ENCODE measurements at places on chromosomes 3 and 15. TPM values are rescaled to one million over a fixed set of nuclear protein-coding genes. Genes with fewer than 3 reads are reported as not detected.

GRCh38 chr3:64548200-64548889, 139.5 kb downstream of the ADAMTS9 start:
- no peak for DNase-seq

Gene STAB1
- not detected for total RNA-seq

Gene ALDH1L1
- 0.23 TPM for total RNA-seq

Gene KCNMB3
- total RNA-seq = 0.26 TPM

DNA sequence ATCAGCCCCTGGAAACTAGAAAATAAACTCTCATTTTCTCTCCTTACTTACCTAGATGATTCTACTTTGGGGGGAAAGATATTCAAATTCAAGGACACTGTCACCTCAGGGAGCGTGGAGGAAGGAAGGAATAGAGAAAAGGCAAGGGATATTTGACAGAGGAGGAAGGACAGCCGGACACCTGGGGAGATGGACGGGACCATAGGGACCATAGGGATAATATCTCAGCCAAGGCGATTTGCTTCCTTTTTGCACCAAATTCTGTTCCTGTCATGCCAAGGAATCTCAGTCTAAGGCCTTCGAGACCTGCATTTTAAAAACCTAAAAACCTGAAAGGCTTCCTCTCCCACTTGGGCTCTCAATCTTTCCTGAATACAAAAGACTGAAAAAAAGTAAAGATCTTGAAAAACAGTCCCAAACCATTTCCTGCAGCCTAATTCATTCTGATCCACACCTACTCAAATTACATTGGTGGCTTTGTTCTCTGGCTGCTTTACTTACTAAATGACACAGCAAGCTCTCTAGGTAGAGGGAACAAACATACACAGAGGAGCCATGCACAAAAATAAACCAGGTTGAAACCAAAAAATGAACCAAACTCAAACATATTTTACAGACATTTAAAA, 73.9 kb upstream of the SLC24A5 start:
- no peak for DNase-seq

GRCh38 chr15:31552482-31553099, 226.0 kb downstream of the KLF13 start:
- no peak for DNase-seq

GRCh38 chr15:100651253-100651652, 48.9 kb downstream of the ASB7 start:
- peak; percentile 39 for DNase-seq

Gene LMAN1L
- not detected for total RNA-seq

GRCh38 chr3:121443456-121443855, 102.3 kb downstream of the POLQ start:
- no peak for DNase-seq

- DNase-seq = no peak
These were observed 27.5 kb upstream of the CA12 start for GRCh38 chr15:63409179-63409578.

Gene MEX3B
- 4.6 TPM for total RNA-seq

Gene EXD1
- total RNA-seq = not detected

DNA sequence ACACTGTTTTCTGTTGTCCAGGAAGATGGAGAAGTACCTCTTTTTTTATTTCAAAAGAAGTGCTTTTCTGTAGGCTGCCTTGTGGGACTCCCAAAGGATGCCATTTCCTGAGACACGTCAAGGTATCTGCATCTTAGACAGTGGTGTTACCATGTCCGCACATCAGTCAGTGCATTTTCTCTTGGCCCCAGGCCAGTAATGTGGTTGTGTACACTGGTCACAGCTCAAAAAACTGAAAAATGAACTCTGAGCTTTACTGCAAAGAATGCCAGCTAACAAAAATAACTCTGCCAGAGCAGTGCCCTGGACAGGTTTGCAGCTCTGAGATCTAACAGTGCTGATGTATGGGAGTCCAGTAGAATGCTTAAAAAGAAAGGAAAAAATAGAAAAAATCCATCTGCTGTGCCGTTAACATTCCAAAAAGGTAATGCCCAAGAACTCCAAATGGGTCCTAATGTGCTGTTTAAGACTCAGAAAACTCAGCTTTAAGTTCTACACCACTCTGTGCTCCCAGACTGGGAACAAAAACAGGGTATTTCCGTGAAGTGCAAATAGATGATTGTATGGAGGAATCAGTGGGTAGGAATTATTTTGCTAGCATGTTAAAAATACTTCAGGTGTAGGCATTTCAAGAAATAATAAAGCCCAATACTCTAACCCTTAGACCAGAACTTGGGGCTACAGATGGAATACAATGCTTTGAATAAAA, 315.9 kb downstream of the FEZF2 start:
- no peak for DNase-seq

- DNase-seq = no peak
These were observed 36.0 kb downstream of the XYLB start for GRCh38 chr3:38382506-38383080.

DNA sequence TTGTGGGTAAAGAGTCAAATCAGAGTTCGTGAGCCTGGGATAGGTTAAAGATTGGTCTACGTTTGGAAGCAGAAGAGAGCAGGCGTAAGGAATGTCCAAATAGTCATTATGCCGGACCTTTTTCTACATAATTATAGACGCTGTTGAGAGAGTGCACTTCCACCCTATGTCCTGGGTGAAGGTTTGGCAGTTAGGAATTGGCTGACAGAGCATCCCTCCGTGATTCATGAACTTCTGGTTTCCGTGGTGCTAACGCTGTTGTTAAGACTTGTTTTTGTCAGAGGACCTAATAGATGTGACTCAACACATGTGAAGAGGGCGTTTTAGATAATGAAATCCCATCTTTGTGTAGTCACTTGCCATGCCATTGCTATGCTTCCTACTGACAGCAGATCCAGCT, 1.1 kb downstream of the EAF1 start:
- DNase-seq = peak; percentile 88

GRCh38 chr15:84861781-84862180, 22.7 kb upstream of the SLC28A1 start:
- DNase-seq = no peak

GRCh38 chr3:35773417-35773816, 134.1 kb downstream of the ARPP21 start:
- DNase-seq = no peak

DNA sequence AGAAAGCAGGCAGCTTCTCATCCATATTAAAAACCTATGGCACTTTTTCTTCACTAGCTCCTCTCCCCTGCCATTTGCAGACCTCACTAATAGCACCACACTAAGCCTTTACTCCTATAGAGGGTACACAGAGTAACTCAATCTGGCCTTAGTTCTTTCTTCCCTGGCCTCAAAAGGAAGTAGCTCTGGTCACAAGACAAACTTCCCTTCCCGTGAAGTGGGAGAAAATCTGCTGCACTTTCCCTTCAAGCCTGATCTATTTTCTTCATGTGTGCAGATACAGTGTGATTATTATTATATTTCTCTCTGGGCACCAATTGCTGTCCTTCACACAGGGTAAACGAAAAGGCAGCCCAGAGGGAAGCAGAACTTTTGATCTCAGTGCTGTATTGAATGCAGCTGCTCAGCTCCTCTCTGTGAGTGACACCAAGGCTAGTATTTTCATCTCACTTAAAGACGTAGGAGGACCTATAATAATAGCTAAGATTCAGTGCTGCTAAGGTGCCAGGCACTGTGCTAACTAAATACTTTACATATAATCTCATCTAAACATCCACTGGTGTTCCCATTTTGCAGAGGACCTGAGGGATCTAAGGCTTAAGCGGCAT, 61.9 kb upstream of the RASGRP1 start:
- no peak for DNase-seq

Gene C3orf49
- total RNA-seq = not detected

Gene PTPRG
- 35.6 TPM for total RNA-seq

DNA sequence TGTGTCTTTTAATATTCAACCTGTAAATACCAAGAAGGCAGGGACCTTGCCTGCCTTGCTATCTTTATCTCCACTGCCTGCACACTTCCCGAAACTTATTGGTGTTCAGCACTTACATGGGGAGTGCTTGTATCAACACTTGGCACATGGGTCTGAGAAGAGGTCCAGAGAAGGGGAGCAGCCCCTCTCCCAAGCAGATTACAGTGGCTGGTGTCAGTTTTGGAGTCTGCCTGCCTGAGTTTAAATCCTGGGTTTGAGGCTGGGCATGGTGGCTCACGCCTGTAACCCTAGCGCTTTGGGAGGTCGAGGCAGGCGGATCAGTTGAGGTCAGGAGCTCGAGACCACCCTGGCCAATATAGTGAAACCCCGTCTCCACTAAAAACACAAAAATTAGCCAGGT, 20.3 kb downstream of the MESD start:
- no peak for DNase-seq

GRCh38 chr3:155805204-155805801, 775 bp downstream of the C3orf33 start:
- no peak for DNase-seq

Gene THPO
- not detected for total RNA-seq

Gene ZKSCAN7
- 0.88 TPM for total RNA-seq

Gene SAMMSON
- total RNA-seq = not detected

Gene TEX55
- not detected for total RNA-seq

- no peak for DNase-seq
These were observed 552.2 kb upstream of the SUCLG2 start for GRCh38 chr3:68206524-68207117.

- no peak for DNase-seq
These were observed 246.4 kb upstream of the TLE3 start for GRCh38 chr15:70343961-70344621.

Gene POU1F1
- not detected for total RNA-seq

Gene SEC62
- 126 TPM for total RNA-seq

- no peak for DNase-seq
These were observed 617.6 kb downstream of the FHIT start for GRCh38 chr3:60633644-60634043.

Gene GPR62
- total RNA-seq = not detected

DNA sequence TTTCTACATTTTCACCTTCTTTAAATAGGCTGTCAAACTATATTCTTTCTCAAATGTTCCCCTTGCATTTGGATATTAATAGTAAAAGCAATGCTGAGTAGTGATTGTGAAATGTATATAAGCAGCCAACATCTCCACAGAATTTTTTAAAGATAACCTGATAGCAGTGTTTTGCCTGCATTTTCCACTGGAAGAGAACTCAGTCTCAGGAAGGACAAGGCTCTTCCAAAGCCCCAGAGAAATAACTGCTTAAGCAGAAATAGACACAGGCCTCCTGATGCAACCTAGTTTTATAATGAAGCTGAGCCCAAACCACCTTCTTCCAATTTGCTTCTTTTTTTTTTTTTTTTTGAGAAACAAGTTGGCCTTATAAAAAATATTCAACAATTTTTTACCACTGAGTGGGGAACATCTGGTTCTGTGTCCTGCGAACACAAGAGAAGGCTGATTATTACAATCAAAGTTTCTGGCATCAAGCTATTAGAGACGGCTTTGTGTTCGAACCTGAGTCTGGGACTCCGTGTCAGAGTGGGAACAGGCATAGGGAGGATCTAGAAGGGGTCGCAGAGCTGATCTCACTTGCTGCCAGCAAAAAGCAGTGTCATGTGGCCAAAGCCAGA, 332.5 kb upstream of the TBL1XR1 start:
- no peak for DNase-seq

- no peak for DNase-seq
These were observed 495.5 kb upstream of the CFAP20DC start for GRCh38 chr3:59545374-59545773.

GRCh38 chr15:38263996-38264395, 11.4 kb downstream of the SPRED1 start:
- no peak for DNase-seq

- no peak for DNase-seq
These were observed 55.4 kb downstream of the PDZRN3 start for GRCh38 chr3:73569246-73569760.

- no peak for DNase-seq
These were observed 181.0 kb downstream of the VPS13C start for GRCh38 chr15:61879219-61879618.

DNA sequence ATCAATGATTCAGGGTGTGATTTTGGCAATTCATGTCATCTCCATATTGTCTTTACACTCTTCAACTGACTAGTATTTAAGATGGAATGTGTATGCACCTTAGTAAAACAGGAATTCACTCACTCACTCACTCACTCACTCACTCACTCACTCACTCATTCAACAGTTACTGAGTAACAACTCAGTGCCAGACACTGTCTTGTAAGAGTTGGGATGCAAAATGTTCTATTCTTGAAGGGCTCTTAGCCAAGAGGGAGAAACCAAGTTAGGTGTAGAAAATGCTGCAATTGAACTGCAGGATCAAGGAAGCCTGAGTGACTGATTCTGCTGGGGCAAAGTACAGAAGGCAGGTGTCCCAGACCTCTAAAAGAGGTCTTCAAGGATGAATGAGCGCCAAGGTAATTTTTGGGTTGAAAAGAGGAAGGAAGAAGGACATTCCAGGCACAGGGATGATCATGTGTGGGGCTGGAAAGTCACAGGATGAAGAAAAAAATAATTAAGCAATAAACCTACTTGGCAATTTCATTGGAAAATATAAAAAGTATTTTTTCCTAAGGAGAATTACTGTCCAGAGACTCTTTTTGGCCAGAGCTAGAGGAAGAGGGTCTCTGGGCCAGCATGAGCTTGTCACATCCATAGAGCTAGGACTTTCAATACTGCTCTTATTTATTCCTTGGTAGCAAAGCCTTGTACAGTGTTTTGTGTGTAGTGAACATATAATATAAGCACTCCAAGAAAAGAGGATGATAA, 58.9 kb upstream of the ETV5 start:
- DNase-seq = no peak

DNA sequence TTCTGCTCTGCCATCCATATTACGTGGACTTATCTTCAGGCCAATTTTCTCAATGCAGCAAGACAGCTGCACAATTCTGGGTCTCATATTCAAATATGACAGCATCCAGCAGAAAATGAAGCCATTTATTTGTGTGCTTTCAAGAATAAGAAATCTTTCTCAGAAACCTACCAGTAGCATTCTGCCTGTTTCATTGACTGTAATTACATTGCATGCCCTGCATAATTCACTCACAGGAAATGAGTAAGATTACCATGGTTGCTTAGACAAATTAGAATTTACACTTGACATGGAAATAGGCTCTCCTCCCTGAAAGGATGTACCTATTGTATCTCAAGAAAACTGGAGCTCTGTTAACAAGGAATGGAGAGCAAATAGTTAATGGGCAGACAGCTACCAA, 346.6 kb upstream of the DCBLD2 start:
- DNase-seq = no peak

- DNase-seq = no peak
These were observed 1.3 kb upstream of the TMIE start for GRCh38 chr3:46699676-46700523.

Gene MFSD1
- total RNA-seq = 78.8 TPM

- no peak for DNase-seq
These were observed 263.3 kb downstream of the NEK10 start for GRCh38 chr3:27105904-27106303.

Gene SNTN
- not detected for total RNA-seq

Gene LRRC2
- total RNA-seq = 0.13 TPM

DNA sequence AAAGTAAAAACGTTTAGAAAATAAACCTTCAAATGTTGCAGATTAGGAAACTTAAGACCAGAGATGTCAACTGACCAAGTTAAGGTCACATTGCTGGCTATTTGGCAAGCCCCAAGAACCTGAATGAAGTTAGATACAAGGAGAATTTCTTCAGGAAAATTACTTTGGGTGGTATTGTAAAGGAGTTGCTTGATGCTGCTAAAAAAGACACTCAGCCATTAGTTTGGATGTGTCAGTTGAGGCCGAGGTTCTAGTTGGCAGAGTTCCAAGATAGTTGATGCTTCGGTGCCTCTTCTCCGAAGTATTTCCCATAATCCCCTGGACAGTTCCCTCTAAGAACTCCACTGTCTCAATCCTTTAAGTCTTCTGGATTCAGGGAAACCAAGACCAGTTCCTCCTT, 24.3 kb downstream of the SIAH2 start:
- DNase-seq = no peak
